ENCODE measurements at places on chromosomes 3 and 15. TPM values are rescaled to one million over a fixed set of nuclear protein-coding genes. Genes with fewer than 3 reads are reported as not detected.

Gene SMAD6
- total RNA-seq: 31.8 TPM

Gene ZIC4
- total RNA-seq: 0.29 TPM

Gene AGBL1
- total RNA-seq: not detected

Gene HTR3E
- total RNA-seq: not detected

Gene EIF5A2
- 13.3 TPM for total RNA-seq

Gene CERS3
- total RNA-seq: not detected

Gene TMCO5A
- total RNA-seq: not detected

Gene SLC12A1
- total RNA-seq: not detected

Gene COL6A6
- total RNA-seq: under 0.01 TPM

Gene ACSBG1
- under 0.01 TPM for total RNA-seq

Gene IMPG2
- total RNA-seq: 0.36 TPM

Gene PAK6
- total RNA-seq: not detected

Gene GOLGA8G
- total RNA-seq: not detected

Gene MASP1
- total RNA-seq: 1.2 TPM

Gene STIMATE
- total RNA-seq: 18.5 TPM

Gene SYNPR
- total RNA-seq: not detected

Gene RPP14
- 13.4 TPM for total RNA-seq

Gene PCOLCE2
- 21.4 TPM for total RNA-seq

Gene SLC35G2
- total RNA-seq: 8.0 TPM

Gene CD80
- 2.5 TPM for total RNA-seq

Gene TMEM158
- total RNA-seq: 4.7 TPM
